NCI-H2029 treated with DMSO at 0.1 percent for 48 hours (cell line): ENCODE measurements at places on chromosomes 11 and 22.

DNA sequence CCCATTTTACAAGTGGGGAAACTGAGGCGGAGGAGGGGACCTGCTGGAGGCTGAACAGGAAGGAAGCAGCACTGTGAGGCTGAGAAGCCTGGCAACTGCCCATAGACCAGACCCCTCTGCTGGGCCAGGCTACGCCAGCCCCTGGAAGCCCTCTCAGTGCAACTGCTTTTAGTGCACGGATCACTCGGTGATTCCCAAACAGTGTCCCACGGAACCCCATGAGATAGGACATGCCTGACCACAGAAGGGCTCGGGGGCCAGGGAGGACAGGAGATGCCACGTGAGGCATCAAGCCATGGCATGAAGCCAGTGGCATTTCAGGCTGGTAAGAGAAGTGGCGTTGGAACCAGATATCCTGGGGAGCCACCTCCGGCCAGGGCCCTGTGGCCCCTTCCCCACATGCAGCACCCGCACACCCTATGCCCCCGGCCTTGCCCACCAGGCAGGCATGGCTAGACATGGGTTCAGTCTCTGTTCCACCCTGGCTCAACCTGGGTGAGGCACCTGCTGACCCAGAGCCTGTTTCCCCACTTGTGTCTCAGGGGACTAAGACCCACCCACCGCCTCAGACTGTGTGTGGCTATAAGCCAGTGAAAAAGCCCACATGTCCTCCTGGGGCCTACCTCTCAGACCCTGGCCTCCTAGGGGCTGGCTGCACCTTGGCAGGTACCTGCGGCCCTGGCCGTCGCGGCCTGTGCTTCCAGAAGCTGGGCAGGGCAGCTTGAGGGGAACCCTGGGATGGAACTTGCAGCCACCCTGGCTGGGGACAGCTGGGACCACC is 84.1 kb downstream of the WNT7B start:
- DNase-seq, result no peak

DNA sequence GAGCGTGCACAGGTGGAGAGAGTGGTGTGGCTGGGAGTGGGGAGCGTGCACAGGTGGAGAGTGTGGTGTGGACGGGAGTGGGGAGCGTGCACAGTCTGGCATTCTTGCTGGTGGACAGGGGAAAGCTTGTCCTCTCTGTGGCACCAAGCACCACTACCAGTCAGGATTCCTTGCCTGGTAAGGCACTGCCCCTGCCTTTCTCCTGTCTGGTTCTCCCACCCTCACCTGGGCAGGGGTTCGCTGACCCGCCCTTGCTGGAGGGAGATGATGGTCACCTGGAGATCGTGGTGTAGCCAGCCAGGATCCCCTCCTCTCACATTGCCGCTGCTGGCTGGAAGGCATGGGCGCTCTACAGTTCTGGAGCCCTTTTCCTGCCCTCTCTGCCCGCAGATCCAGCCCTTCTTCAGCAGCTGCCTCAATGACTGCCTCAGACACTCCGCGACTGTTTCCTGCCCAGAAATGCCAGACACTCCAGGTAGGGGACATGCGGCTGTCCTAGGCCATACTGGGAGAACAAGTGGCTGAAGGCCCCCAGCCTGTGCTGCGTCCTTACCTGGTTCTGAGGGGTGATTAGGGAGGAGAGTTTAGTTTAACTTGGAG is 16.7 kb downstream of the TMEM121B start:
- DNase-seq, result no peak

- peak; percentile 73 for DNase-seq
These were observed 4.9 kb downstream of the OVOL1 start for GRCh38 chr11:65791719-65792213.

GRCh38 chr11:110124605-110125004 is 31.4 kb downstream of the ZC3H12C start:
- no peak for DNase-seq

DNA sequence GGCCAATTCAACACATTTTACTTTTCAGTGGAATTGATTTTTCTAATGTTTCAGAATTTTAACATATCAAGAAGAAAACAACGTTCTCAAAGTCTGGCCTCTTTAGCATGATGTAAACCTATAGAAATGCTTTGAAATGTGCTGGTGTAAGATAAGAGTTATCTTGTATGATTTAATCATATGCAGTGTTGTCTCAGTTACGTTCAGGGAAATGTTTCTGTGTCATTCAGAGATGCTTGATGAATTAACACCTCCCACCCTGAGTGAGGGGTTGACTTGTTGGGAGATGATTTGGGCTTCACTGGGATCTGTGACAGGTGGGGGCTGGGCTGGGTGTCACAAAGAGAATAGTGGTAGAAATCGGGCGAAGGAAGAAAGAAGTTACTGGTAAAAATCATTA is 15.7 kb upstream of the MYO18B start:
- DNase-seq, result no peak

- no peak for DNase-seq
These were observed 26.4 kb downstream of the FBLN1 start for GRCh38 chr22:45529105-45529504.

GRCh38 chr22:41620589-41621098 is at the start of gene DESI1:
Gene DESI1 (minus strand): TSS chr22:41621043. CDS start chr22:41620839, 204 bp downstream.
- DNase-seq, result no peak

GRCh38 chr22:23038334-23038642 is 32.0 kb upstream of the GNAZ start:
- no peak for DNase-seq

DNA sequence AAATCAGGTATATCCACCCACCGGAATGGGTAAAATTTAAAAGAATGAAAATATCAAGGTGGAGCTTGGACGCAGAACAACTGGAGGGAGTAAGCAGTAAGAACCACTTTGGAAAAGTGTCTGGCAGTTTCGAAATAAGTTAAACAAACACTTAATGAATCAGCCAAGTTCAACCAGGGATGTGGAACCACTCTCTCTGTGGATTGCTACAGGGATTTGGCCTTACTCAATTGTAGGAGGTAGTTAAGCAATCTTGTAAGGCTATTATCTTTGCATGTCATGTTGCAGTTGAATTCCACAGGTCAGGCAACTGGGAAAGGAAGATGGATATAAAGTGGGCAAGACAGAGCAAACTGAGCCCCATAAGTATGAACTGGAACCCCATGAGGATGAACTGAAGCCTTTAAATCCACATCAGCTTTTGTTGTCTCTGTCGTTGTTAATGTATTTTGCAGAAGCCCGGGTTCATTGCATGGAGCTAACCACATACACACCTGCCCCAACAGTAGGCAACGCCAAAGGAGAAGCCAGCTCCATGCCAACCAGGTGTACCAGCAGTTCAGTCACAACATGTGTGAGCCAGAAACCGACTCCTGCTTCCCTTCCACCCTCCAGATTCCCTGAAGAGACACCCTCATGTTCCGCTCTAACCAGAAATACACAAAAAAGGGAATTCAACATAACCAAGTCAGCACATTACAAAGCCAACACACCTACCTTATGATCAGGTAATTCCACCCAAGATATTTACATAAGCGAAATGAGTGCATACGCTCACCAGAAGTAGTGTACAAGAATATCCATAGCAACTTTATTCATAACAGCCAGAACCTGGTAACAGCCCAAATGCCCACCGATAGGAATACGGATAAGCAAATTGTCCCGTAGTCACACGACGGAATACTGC is 8.0 kb upstream of the SLC43A3 start:
- DNase-seq, result no peak
